ENCODE measurements at places on chromosomes 7 and 10.

DNA sequence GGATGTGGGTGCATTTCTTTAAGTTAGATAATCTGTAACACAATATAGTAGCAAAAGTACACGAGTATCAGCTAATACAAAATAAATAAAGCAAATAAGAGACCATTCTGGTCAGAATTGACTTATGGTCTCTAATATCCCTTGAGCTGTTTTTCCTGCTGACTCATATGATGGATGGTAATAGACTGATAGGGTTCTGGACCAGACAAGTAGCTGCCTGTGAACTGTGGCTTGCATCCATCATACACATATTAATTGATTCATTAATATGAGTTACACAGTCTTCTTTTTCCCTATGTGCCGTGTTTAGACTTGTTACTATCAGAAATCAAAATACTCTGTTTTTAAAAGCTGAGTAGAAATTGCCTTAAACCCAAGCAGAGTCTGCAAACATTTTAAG is 762.8 kb downstream of the GATA3 start:
- DNase-seq, result no peak

- DNase-seq, result no peak
Measured at GRCh38 chr10:5492929-5493576, 6.3 kb downstream of the CALML5 start.

- no peak for DNase-seq
Measured at GRCh38 chr10:97573021-97573420, 442 bp downstream of the ANKRD2 start.

GRCh38 chr7:80199051-80199450 is 64.4 kb downstream of the GNAI1 start:
- no peak for DNase-seq

- no peak for DNase-seq
Measured at GRCh38 chr10:49664842-49665355, 14.6 kb upstream of the C10orf53 start.

DNA sequence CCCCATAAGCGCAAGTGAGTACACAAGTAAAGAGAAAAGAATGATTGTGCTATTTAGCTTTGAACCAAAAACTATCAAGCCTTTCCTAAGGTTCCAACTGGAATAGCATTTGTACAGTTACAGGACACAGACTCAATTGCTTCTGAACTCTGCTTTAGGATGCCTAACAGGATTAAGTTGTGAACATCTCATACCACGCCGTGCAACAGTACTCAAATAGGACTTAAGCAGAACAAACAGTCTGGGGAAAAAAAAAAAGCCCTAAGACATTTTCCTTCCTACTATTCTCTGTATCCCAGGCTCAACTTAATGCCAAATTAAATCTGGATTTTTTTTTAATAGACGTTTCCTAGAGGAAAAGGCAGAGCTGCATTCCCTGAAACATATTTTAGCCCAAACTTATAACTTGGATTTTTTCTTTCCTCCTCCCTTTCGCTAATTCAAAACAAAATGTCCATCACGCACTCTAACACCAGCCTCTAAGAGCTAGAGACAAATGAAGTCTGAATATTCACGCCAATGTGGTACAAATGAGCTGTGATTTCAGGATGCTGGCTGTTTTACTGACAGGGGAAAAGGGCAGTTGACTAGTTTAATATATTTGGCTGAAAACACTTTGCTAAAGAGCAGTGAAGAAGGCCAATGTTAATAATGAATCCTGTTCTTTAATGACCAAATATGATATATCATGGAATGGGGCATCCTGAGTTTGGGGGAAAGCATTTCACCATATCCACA is 68.6 kb downstream of the CALD1 start:
- DNase-seq, result no peak

DNA sequence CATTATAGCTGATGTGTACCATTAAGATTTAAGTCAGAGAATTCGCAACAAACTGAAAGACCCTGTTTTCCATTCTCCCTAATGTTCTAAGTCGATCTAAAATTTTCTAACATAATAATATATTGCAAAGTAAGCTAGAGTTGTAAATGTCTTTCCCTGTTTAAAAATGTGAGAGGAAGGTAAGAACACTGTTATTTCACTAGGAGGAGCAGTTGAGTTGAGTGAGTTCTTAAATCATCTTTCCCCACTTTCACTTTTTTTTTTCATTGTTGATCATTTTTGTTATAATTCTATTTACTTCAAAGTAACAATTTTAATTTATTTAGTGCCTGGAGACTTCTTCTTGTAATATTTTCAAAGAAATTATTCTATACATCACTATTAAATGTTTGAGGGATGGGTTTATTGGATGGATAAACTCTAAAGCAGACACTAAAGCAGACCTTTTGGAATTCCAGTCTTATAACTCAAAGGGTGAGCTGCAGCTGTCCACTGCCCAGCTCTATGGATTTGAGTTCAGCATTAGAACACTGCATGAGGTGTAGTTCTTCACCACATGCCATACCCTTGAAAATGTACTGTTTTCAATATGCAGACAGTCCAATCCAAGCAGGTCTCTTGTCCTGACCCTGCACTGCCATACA is 181.3 kb upstream of the FZD1 start:
- DNase-seq, result no peak

GRCh38 chr10:69426376-69426727 is 9.6 kb upstream of the TACR2 start:
- DNase-seq, result no peak

DNA sequence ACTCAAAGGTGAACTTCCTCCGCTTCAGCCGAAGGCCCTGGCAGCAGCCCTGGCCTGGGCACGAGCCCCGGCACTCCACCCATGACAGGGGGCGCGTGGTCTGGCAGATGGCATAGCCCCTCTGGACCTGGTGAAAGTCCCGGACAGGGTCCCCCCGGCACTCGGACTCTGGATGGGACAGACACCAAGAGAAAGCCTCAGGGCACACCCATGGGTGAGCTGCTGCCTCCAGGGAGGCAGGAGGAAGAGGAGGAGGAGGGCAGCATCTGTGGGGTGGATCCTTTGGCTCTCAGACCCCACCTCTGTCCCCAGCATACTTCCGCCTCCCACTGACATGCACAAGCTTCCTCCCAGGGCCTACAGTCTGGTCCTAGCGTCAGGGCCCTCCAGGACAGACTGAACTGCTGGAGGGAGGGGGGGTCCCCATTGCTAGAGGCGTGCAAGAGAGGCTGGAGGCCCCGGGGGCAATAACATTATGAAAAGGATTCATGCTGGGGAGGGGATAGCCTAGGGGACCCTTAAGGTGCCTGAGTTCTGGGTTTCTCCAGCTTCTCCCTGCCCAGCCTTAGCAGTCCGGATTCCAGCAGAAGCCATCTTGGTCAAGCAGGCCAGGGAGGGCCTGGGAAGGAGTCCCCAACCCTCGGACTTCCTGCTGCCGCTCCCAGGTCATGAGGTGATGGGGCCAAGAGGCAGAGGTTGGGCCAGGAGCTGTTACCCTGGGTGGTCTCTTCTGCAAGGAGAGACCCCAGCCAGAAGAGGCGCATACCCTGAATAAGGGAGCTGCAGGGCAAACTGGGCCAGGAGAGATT is 169.3 kb downstream of the LCOR start:
- DNase-seq, result no peak

- DNase-seq, result no peak
Measured at GRCh38 chr7:29189743-29190201, 4.8 kb upstream of the CHN2 start.

- no peak for DNase-seq
Measured at GRCh38 chr7:75638594-75639070, 100.1 kb downstream of the HIP1 start.

- no peak for DNase-seq
Measured at GRCh38 chr7:3517344-3517743, 216.3 kb downstream of the SDK1 start.
